ENCODE measurements at places on chromosomes 12 and 14. TPM values are rescaled to one million over a fixed set of nuclear protein-coding genes. Genes with fewer than 3 reads are reported as not detected.

DNA sequence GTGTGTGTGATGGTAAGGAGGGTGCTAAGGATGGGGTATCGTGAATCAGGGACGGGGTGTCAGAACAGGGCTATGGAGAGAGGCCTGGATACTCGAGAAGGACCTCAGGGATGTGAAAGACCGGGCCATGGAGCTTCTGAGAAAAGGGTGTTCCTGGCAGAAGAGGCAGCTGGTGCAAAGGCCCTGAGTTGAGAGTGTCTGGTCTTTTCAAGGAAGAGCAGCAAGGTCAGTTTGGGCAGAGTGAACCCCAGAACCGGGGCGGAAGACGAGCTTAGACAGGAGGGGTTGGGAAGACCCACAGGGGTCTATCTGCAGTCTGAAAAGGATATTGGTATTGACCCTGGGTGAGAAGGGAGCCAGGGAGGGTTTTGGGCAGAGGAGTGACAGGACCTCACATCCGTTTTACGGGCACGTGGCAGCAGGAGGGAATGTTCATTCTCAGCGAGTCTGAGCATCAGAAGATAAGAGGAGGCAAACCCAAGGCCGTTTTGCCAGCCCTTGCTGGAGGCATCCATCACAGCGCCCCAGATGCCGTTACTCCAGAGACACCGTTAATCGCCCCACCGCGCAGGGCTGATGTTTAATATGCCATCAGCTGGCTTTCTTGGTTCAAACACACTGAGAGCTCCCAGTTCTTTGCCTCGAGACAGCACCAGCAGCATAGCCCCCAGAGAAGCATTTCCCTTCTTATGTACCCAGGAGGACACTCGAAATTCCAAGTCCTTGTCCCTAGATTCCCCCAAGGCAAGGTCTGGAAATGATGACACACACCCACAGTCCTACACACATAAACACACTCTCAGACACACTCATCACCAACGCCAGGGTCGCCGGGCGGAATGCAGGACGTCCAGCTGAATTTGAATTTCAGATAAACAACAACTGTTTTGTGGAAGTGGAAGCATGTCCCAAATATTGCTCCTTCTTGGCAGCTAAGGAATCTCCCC lies 41.4 kb upstream of the EML1 start:
- no peak overlapping the region for H3K4me3 ChIP-seq
- DNase-seq, result no peak
- no peaks in the 10 kb centered on the region for H3K27me3 ChIP-seq
- H3K4me1 ChIP-seq, result peaks cover 12% of the 10 kb centered on the region
- no peaks in the 10 kb centered on the region for H3K36me3 ChIP-seq

GRCh38 chr12:13981296-13981962 lies at the start of gene GRIN2B:
TSS of gene GRIN2B (minus strand) at chr12:13981602. CDS start at chr12:13866208, 115,394 bp downstream.
- H3K4me1 ChIP-seq, result peaks cover 4% of the 10 kb centered on the region
- DNase-seq, result no peak
- peaks cover 19% of the 10 kb centered on the region for H3K27me3 ChIP-seq
- no peak within 1 kb of the TSS for H3K4me3 ChIP-seq
- H3K36me3 ChIP-seq, result no peaks in the 10 kb centered on the region

The B3GNT4 gene
- 1.2 TPM for total RNA-seq

DNA sequence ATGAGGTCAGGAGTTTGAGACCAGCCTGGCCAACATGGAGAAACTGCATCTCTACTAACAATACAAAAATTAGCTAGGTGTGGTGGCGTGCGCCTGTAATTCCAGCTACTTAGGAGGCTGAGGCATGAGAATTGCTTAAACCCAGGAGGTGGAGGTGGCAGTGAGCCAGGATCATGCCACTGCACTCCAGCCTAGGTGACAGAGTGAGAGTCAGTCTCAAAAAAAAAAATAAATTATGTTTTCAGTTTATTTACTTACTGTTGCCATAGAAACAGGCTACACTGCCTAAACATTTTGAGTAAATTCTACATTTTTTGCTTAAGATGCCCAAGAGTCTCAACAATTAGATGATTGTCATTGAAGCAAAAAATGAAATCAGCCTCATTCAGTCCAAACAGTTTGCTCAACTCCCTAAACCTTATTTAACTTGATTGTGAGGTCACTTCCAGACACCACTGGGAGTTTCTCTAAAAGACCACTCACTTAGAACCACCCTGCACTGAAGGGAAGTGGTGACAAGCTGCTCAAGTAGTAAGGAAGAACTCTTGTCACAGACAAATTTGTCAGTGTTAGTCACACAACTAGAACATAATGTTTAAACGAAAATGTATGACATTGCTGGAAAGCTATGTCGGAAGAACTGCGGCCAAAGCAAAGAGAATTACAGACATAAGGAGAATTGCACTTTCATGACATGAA lies 9.8 kb upstream of the GNPNAT1 start:
- DNase-seq, result no peak
- H3K4me1 ChIP-seq, result peaks cover 3% of the 10 kb centered on the region
- peaks cover 3% of the 10 kb centered on the region for H3K27me3 ChIP-seq

GRCh38 chr12:62839869-62840660 lies 94.9 kb downstream of the PPM1H start:
- H3K36me3 ChIP-seq, result no peaks in the 10 kb centered on the region
- no peak overlapping the region for H3K4me3 ChIP-seq
- no peaks in the 10 kb centered on the region for H3K4me1 ChIP-seq
- no peaks in the 10 kb centered on the region for H3K27me3 ChIP-seq
- DNase-seq, result no peak

- no peak for DNase-seq
- H3K36me3 ChIP-seq, result no peaks in the 10 kb centered on the region
- H3K4me1 ChIP-seq, result no peaks in the 10 kb centered on the region
- H3K27me3 ChIP-seq, result peaks cover 2% of the 10 kb centered on the region
- no peak overlapping the region for H3K4me3 ChIP-seq
These were observed 506.4 kb downstream of the MED13L start for GRCh38 chr12:115771065-115771464.

The TOMM20L gene
- total RNA-seq, result not detected

GRCh38 chr12:132475304-132476037 lies 14.5 kb upstream of the FBRSL1 start:
- peak overlapping the region; percentile 44 for H3K27ac ChIP-seq
- no peak for DNase-seq
- H3K4me1 ChIP-seq, result peaks cover 49% of the 10 kb centered on the region
- no peaks in the 10 kb centered on the region for H3K36me3 ChIP-seq
- peak overlapping the region; percentile 16 for H3K4me3 ChIP-seq

GRCh38 chr12:131989021-131989420 lies 39.3 kb downstream of the EP400 start:
- H3K4me1 ChIP-seq, result no peaks in the 10 kb centered on the region
- H3K27me3 ChIP-seq, result no peaks in the 10 kb centered on the region
- no peak overlapping the region for H3K27ac ChIP-seq
- no peak for DNase-seq

DNA sequence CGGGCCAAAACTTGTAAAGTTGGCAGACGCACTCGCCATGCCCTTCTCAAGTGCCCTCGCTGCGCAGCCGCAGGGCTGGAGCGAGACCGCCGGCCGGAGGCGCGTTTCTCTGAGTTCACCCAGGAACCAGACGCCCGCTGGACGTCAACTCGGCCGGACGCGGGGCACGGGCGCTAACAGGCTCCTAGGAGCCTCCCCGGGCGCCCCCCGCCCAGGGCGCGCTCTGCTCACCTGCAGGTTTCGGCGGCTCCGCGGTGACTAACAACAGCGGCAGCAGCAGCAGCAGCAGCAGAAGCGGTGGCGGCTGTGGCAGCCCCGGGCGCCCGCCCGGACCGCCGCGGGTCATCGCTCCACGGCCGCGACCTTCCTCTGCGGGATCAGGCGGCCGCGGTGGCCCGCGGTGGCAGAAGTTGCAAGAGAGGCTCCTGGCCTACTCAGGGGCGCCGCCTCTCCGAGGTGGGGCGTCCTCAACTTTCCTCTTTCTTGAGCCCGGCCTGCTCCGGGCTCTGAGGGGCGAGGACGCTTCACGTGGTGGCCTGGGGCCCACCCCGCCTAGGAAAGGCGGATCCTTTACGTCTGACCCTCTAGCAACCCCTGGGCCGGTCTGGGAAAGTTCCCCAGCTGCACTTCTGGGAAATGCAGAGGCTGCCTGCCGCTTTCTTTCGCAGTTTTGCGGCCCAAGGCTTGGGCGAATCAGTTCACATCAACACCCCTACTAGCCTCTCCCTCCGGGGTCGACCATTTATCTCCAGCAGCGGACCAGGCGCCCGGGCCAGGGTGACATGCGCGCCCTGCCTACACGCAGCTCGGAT lies at the start of gene PLBD1:
TSS of gene PLBD1 (minus strand) at position 533 of the 812 bp plus-strand sequence. CDS start at position 346, 187 bp downstream.
- no peak within 1 kb of the TSS for H3K4me3 ChIP-seq
- H3K4me1 ChIP-seq, result no peaks in the 10 kb centered on the region
- DNase-seq, result no peak
- H3K27ac ChIP-seq, result no peak within 1 kb of the TSS

DNA sequence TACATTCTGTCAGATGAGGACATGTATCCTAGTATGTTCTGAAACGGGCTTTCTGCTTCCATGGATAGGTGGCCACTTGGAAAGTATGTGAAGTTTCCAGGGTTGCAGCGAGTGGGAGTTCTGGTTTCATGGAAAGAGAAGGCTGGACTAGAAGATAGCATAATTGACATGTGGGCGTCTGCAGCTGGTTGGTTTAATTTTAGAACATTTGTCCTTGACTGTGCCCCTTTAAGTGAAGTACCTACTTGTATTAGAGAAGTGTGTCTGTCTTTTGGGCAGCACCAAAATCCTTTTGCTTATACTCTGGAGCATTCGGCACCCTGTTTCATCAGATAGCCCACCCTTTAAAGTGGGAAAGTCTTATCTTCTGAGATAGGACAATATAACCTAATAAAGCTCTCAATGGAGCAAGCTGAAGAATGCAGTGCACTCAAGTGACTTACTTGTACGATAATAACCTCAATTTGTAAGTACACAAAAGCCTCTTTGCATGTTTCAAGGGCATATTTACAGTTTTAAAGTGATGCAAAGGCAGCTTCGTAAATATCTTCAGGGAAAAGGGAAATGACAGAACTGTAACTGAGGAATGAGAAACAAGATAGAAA lies 35.2 kb downstream of the NTN4 start:
- H3K4me1 ChIP-seq, result no peaks in the 10 kb centered on the region
- no peak for DNase-seq
- no peaks in the 10 kb centered on the region for H3K36me3 ChIP-seq
- H3K27me3 ChIP-seq, result no peaks in the 10 kb centered on the region
- no peak overlapping the region for H3K27ac ChIP-seq

The IAPP gene
- total RNA-seq, result not detected

- no peaks in the 10 kb centered on the region for H3K36me3 ChIP-seq
- no peak overlapping the region for H3K27ac ChIP-seq
- H3K4me3 ChIP-seq, result peak overlapping the region; percentile 88
- DNase-seq, result peak; percentile 19
- peaks cover 8% of the 10 kb centered on the region for H3K4me1 ChIP-seq
These were observed 466 bp downstream of the SAV1 start for GRCh38 chr14:50667684-50667995.

The TSHR gene
- 1.7 TPM for total RNA-seq

DNA sequence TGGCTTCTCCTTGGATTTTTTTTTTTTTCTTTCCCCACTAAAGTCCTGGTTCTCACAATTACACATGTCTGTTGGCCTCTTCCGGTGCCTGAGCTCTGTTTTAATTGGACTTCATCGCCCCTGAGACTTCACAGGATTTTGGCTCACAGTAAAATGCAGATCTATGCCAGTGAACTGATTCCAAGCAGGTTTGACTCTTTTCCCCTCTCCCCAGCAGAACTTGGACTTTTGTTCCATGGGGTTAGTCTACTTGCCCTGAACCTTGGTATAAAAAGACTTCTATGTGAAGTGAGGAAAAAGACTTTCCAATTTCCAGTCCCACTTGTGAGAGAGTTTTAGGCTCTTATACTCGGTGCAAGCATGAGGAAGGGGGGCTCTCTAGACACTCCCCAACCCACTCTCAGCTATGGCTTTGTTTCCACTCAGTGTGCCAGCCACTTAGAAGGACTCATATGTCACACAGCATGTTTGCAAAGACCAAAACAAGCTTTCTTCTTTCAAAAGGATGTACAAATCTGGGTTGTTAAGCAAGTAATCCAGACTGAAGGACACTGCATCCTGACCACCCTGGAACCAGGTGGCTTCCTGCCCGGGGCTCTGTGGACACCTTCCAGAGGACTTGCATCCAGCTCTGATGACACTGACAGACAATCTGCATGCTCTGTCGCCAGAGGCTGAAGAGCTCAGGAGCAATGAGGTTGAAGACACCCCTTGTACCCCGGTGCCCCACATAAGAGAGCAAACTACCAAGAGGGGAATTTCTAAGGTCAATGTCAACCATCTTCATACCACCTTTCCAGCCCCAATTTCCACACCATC lies 221.9 kb upstream of the EGLN3 start:
- no peak overlapping the region for H3K4me3 ChIP-seq
- no peak for DNase-seq
- H3K4me1 ChIP-seq, result no peaks in the 10 kb centered on the region
- H3K36me3 ChIP-seq, result no peaks in the 10 kb centered on the region

DNA sequence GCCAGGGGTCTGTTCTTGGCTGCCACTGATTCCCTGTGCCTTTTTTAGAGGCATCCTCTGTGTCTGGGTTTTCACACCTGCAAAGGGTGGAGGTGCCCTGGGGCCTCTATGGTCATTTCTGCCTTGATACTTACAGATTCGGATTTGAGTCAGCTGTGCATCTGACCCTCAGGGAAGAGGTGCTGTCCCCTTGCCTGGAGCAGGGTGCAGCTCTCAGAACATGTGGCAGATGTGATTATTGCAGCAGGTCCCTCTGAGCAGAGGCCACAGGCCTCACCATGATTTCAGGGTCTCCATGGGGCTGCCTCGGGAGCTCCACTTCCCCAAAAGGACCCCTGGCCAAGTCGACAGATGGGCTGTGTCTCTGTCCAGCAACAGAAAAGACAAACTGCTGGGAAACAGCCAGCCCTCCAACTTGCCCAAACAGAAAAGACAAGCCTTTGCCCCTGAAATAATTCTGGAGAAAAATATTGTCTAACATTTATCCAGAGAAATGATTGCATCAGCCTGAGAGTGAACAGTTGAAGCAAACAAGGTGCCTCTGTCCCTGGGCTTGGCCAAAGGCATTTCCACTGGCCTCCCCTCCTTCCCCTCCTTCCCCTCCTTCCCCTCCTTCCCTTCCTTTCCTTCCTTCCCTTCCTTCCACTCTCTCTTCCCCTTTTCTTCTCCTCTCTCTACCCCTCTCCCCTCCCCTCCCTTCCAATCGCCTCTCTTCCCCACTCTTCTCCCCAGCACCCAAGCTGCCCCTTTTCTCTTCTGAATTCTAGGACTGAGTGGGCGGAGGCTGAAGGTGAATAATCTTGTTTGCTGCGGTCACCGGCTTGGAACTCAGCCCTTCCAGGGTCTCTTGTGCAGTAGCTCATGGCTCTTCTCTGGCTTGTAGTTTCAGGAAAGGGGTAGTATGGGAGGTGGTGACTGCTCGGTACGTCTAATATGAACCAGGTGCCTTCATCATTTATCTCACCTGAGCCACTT lies 676 bp downstream of the SERPINA3 start:
- H3K27me3 ChIP-seq, result peaks cover 4% of the 10 kb centered on the region
- no peaks in the 10 kb centered on the region for H3K36me3 ChIP-seq
- no peaks in the 10 kb centered on the region for H3K4me1 ChIP-seq
- no peak overlapping the region for H3K27ac ChIP-seq
- no peak overlapping the region for H3K4me3 ChIP-seq

- H3K4me3 ChIP-seq, result no peak overlapping the region
- DNase-seq, result no peak
- no peak overlapping the region for H3K27ac ChIP-seq
- no peaks in the 10 kb centered on the region for H3K4me1 ChIP-seq
These were observed 69.3 kb downstream of the FBXW8 start for GRCh38 chr12:116980083-116980482.

The CORO1C gene
- 11.4 TPM for total RNA-seq

Data from T-cell (primary cell).